ENCODE measurements at places on chromosomes 2 and 18.

GRCh38 chr2:181105562-181105961 is 125.2 kb downstream of the UBE2E3 start:
- DNase-seq, result no peak

- no peak for DNase-seq
These were observed 45.6 kb upstream of the MTCL1 start for GRCh38 chr18:8659609-8660242.

- no peak for DNase-seq
These were observed 432.4 kb upstream of the MYT1L start for GRCh38 chr2:2763351-2764000.

DNA sequence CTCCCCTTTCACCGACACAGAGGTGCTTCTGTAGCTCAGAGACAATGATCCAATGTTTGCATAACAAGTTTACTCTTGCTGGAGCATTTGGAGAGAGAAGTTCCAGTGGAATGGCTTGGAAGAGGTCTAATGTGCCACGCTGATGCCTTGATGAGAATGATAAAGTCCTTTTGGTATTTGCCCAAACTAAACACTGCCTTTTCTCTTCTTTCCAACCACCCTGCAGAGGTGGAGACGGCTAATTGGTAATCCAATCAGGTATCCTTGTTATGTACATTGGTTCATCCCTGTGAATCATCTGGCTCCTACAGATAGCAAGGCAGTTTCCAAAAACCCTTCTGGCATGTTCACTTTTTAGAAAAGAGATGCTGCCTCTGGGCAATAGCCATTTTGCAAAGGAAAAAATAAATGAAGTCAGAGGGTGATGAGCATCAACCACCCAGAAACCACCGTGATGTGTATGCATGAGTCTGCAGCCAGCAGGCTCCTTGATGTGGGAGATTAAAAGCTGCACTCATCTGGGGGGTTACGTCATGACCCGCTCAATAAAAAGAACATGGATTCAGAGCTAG is 40.6 kb downstream of the KIAA2012 start:
- no peak for DNase-seq

DNA sequence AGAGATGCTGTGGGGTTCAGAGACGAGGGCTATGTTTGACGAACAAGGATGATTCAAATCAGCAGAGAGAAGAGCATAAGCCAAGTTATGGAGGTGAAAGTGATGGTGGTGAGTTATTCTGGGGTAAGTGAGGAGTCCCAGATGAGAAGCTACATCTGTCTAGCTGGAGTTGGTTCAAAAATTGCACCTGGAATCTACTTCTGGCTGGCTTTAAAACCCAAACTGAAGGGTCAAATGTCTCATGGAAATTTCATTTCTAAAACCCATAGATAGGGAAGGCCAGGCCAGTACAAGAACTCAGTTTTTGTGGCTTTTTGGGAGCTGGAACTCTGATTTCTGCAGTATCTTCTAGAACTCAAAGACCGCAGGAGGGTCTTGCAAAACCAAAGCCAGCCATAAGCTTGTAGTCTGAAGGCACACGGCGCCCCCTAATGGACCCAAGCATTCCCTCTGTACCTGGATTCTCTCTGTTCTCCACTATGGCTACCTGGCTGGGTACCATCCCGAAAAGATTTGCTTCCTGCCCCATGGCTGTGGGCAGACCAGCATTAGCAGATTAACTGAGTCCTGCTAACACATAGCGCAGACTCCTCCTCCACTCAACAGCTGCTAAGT is 229.1 kb upstream of the SLC14A2 start:
- no peak for DNase-seq

- DNase-seq, result no peak
These were observed at the start of gene FSIP2 for GRCh38 chr2:185738679-185739472. Gene FSIP2, plus strand, starts transcription at chr2:185738804. Its CDS starts 91 bp downstream, at chr2:185738895.

GRCh38 chr2:121065239-121065638 is 219.8 kb downstream of the TFCP2L1 start:
- DNase-seq, result no peak

GRCh38 chr2:45698554-45698953 is 47.1 kb downstream of the PRKCE start:
- no peak for DNase-seq

DNA sequence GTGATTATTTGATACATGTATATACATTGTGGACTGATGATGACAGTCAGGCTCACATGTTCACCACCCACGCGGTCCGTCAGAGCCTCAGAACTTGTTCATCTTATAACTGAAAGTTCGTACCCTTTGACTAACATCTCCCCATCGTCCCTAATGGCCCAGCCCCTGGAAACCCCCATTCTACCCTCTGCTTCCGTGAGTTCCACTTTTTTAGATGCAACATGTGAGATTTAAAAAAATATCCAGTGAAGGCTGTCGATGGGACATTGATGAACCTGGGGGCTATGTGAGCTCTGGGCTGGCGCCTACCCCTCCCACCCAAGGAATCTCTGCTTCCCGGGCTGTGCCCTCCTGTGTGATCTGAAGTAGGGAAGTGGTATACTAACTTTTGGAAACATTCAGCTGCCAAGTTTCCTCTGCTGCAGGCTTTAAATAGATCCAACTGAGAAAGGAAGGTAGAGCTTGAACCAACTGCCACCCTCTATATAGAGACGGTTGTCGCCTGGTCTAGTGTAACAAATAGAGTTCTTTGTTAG is 163.8 kb downstream of the FAM210A start:
- no peak for DNase-seq

GRCh38 chr2:68292108-68292710 is 27.5 kb downstream of the CNRIP1 start:
- no peak for DNase-seq

GRCh38 chr2:105005181-105005951 is 32.5 kb upstream of the MRPS9 start:
- no peak for DNase-seq

DNA sequence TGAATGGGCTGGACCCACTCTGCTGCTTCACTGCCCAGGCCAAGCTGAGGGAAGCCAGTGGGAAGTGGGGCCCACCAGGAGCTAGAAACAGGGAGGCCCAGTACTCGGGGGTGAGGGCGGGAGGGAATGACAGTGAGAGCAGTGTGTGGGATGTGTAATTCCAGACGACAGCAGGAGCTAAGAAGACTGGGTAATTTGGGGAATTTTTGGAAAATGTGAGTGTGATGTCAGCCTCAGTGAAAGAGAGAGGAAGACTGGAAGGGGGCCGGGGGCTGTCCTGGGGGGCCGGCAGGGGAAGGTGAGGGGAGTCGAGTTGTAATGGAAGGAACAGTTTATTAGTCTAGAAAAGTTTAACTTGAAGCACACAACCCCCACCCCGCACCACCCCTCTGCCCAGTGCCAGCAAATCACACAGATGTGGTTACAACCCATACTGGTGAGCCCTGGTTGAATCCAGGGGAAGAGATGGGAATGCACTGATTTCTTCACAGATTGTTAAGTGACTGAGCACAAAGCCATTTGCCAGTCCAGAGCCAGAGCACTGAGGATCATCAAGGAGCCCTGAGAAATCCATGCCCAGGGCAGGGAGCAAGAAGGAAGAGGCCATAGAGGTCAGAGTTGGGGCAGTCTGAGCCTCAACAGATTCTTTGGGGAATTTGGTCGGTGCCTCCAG is 76.7 kb upstream of the PKDCC start:
- no peak for DNase-seq

DNA sequence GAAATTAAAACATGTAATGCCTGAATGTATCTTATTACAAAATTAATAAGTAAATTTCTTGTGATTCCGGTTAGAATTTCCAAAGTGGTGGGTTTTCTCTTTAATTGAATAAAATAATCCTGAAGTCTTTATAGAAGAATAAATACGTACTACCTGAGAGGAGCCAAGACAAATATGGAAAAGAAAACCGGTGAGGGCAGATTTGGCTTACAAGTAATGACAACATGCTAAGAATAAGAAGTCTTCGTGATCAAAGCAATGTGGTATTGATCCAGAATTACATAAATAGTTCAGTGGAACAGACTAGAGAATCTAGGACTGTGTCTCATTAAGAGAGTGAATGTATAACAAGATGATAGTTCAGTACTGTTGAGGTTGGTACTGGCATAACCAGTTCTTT is 167.5 kb downstream of the NEDD4L start:
- DNase-seq, result no peak

DNA sequence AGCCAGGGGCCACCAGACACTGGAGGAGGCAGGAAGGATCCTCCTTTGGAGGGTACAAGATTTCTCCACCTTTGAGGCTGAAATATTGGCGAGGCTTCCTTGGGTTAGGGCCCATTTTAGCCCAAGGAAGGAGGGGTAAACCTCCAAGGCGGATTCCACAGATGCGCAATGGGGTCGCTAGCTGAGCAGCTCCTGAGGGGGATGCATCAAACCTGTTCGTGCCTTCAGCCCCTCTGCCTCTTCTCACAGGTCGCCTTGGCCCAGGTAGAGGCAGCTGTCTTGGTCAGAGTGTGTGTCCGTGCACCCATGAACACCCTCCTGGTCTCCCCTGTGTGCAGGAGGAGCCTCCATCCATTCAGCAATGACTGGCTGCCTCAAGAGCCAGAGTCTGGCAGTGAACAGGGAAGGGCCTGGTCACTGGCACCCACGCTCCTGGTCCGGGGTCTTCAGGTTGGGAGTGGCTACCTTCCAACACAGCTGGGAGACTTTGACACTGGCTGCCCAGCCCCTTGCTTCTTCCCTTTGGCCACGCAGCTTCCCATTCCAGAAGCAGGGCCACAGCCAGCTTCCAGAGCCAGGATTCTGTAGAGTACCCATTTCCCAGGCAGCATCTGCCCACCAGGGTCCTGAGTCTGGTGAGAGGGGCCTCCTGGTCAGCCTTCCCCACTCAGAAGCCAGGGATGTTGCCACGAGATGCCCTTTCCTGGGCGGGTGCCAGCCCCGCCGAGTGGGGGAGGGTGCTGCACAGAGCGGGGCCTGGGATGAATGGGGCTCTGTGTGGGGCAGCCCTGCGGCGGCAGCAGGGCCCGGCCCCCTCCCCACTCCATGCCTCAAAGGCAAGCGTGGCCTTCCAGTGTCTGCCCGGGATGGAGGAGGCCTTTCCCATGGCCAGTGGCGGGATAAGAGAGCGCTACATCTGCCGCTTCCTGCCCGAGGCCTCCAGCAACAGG is 95.8 kb upstream of the GPC1 start:
- no peak for DNase-seq

DNA sequence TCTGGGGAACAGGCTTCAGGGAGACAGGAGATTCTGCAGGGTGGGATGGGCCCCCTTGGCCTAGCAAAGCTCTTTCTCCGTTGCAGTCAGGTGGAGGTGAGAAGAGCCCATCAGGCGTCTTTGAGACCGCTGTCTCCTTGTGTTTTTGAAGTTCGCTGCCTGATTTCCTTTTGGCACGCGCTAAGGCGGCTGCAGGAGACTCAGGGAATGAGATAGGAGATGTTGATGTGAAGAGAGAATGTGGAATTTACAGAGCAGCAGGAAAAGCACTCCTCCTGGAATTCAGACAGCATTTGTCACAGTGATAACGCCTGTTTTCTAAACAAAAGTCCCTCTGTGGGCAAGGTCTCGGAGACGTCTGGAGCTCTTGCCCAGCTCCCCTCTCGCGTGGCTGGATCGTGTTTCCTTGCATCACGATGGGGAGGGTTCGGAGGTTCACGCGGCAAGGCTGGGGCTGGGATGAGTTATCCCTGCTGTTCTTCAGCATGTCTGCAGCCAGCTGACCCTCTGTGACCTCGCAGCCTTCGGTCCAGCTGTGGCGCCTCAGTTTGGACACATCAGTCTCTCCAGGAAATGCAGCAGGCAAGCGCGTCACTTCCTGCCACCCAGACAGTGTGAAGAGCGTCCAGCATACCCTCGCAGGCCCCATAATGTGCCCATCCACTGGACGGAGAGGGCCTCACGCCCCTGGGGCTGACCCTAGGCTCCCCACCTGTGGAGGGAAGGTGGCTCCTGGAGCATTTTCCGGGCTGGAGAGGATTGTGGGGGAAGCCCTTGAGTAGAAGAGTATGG is 30.2 kb downstream of the GLI2 start:
- no peak for DNase-seq

GRCh38 chr2:168355121-168355520 is 101.0 kb upstream of the CERS6 start:
- no peak for DNase-seq

DNA sequence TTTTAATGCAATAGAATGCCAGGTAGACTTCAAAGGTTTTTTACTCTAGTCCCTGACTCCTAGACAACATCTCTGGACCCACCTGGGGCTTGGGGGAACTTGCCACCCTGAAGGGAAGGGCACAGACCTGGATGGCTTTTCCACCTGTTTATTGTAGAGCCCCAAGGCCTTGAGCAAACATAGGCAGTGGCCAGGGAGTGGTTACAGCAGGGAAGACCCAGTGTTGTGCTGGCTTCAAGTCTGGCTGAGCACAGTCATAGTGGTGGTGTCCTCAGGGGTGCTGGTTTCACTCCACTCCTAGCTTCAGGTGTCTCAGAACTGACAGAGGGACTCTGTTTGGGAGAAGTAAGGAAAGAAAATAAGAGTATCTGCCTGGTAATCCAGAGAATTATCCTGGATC is 5.5 kb upstream of the SRD5A2 start:
- DNase-seq, result no peak
